ENCODE measurements at places on chromosomes 2 and 18.

GRCh38 chr2:197453914-197454398 lies 604 bp downstream of the COQ10B start:
- DNase-seq, result peak; percentile 74

GRCh38 chr2:230924470-230925341 lies at the start of gene GPR55:
GPR55 (minus strand) TSS chr2:230925242; CDS start chr2:230910962, 14,280 bp downstream.
- DNase-seq, result no peak

DNA sequence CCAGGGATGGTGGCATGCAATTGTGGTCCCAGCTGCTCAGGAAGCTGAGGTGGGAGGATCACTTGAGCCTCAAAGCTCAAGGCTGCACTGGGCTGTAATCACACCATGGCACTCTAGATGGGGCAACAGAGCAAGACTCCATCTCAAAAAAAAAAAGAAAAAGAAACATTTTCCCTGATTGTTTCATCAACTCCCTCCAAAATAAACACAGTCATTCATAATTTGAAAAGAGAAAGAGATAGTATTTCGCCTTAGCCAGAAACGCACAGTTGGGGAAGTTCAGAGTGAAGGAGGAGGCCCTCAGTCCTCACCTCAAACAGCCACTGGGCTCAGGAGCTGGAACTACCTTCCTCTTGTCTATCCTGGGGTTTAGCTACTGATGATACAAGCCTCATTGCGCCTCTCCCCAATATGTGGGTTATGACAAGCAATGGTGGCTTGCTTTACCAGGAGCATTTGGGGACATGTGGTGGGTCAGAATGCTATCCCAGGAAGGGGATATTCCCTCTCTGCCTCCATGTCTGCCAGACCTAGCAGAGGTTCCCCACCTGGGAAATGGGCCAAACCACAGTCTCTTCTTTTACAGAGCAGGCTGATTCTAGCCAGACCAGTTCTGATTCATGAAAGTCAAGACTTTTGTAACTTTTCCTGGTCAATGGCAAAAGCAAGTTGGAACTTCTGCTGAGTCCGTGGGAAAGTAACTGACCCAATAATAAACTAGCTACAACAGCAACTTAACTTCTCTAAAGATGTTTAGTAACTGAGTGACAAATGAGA lies 22.2 kb upstream of the TMEM87B start:
- DNase-seq, result no peak

DNA sequence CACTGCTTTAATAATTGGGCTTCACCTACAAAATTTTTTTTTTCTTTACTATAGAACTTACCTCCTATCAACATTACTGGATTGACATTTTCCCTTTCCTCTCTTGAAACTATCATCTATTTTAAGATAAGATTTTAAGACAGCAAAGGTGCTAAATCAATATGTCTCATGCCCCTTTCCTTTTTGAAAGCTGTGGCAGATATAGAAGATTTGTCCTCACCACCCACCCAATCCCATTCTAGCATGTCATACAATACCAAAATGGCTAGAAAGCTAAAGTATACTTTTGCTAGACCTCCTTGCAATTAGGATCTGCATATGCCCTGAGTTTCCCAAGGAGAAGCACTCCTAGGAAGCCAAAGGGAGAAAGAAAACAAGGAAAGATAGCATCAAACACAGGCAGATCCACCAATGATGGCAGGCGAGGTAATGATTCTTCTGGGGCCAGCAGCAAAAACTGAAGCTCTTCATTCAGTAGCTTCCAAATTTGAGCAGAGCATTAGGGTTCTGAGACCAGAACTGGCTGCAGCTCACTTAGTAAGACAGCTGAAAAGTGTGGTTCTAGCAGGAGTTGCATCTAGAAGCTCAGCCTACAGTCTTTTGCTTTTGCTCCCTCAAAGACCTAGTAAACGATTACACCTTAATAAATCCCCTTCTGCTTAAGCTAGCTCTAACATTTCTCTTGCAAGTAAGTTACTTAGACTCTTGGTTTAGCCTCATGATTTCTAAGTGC lies 242.1 kb downstream of the ZEB2 start:
- no peak for DNase-seq

DNA sequence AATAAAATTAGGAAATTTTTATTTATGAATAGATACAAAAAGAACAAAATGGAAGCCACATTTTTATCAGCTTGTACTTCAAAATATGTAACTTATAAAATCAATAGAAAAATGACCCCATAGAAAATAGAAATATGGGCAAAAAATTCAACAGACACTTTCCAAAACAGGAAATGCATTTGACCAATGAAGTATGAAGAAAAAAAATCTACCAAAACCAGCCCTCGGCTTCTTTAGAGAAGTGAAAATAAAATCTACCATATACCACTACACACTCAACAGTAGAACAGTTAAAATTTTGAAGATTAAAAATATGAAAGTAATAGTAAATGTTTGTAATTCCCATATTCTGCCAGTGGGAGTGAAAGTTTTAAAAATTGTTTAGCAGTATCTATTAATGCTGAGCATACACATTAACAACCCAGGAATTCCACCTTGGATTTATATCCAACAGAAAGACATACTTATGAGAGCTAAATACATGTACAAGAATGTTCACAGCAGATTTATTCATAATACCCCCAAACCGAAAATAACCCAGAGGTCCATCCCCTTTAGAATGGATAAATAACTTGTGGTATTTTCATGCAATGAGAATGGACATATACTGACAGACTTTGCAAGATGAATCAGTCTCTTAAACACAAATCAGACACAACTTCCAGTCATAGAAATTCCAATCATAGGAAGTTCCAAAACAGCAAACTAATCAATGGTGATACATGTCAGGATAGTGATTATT lies 318.0 kb downstream of the FIGN start:
- no peak for DNase-seq

All from HTR-8/SVneo (cell line).